Right hindlimb (tissue), 1 donor: ENCODE measurements at places on chromosomes 16 and 17.
A peak's percentile ranks its signal among the peaks of the same experiment; 100 is the strongest.

DNA sequence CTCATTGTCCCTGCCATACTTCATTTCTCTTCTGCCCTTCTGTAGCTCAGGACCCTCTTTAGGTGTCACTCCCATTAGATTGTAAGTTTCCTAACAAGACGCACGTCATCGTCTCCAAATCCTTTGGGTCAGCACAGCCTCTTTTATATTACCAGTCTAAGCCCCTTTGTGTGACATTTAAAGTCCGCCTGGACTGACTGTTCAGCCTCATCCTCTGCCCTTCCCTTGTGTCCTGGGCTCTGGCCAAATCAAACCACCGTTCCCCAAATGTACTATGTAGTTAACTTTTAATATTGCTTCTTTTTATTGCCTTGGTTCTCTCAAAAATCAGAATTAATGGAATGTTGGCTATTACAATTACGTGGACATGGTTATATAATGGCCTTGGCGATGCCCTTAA lies 38.2 kb downstream of the PITPNC1 start:
- no peak for DNase-seq

DNA sequence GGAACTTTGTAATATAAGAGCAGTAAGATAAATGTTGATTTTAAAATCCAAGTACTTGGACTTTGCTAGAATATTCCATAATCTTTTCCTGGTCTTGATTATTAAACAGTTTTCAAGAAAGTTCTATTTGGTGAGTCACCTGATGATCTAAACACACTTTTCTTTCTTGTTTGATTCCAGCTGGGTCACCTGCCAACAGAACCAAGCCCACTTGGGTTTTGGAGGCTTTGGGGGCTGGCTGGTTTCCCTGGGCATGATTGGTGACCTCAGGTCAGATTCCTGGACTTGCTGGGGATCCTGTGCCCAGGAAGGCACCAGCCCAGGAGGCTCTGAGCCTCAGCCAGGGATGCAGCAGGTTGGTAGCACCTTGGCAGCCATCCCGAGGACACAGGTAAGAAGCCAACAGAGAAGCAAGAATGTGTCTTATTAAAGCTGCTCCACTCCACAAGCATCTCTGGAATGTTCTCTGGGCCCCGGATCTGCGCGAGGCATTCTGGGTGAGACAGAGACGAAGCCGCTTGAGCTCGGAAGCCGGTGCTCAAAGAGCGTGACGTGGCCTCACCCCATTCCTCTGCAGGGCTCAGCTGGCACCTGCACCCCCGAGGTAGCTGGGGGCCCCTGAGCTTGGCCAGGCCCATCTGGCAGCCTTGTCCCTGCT lies 3.1 kb upstream of the TEX19 start:
- peak; percentile 63 for DNase-seq

- no peak for DNase-seq
Measured at GRCh38 chr17:58402679-58403078, 14.7 kb downstream of the RNF43 start.

GRCh38 chr17:60738287-60738686 lies 60.6 kb downstream of the BCAS3 start:
- no peak for DNase-seq

DNA sequence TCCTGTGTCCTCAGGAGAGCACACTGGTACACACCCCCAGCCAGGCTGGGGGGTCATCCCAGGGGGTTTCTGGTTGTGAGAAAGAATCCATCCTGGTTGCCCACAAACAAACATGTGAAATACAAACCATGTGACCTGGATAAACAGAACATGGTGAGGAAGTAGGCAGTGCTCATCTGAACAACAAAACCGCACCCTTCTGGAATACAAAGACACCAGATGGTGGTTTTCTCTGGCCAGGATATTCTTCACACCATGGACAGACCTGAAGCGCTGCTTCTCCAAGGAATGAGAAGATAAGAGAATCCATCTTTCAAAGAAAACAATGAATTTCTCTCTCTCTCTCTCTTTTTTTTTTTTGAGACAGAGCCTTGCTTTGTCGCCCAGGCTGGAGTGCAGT lies 302.3 kb downstream of the SLC39A11 start:
- no peak for DNase-seq

DNA sequence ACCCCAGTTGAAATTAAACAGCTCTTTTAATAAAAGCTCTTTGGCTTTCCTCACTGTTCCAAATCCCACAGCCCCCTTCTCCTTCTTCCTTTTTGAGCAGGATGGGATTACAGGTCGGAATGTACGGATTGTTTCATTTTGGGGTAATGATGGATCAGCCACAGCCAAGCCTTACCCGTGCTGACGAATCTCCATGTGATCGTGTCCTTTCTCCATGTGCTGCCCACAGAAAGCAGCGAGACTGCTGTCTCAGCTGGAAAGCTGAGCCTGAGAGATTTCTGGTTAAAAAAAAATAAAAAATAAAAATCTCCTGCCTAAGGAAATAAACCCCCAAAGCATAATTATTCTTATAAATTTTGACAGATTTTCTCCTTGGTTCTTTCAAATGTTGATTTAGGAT lies 276.6 kb downstream of the CPPED1 start:
- DNase-seq, result no peak

DNA sequence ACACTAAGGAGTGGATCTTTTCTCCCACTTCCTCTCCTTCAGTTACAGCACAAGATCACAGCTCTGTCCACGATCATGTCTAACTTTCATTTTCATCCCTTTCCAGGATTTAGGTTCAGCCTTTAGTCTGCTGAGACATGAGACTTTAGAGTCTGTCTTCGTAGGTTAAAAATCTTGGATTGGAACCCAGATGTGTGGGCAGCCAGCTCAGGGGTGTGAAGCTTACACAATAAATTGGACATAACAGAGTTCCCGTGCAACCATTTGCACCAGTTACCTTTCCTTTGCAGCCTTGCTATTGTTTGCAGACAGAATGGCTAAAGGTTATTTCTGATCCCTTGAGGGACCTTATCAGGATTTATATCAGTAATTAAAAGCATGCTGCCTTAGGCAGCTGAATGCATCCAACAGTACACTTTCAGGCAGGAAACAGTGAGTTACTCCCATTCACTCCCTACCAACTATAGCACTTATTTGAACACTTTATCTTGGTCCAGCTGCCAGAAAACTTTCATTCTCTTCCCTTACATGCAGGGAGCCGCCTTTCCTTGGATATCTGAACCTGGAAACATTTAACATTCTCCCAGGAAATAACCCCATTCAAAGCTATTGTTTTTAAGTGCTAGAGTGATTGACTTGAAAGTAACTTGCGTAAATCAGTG lies 87.3 kb downstream of the TMEM100 start:
- DNase-seq, result peak; percentile 37

- no peak for DNase-seq
Measured at GRCh38 chr17:27569884-27570577, 61.0 kb upstream of the LGALS9 start.

- DNase-seq, result no peak
Measured at GRCh38 chr16:11398136-11398535, 52.9 kb downstream of the RMI2 start.

GRCh38 chr17:50050431-50051032 lies 5.4 kb upstream of the ITGA3 start:
- DNase-seq, result no peak

- no peak for DNase-seq
Measured at GRCh38 chr17:44005527-44006271, 1.3 kb downstream of the NAGS start.

DNA sequence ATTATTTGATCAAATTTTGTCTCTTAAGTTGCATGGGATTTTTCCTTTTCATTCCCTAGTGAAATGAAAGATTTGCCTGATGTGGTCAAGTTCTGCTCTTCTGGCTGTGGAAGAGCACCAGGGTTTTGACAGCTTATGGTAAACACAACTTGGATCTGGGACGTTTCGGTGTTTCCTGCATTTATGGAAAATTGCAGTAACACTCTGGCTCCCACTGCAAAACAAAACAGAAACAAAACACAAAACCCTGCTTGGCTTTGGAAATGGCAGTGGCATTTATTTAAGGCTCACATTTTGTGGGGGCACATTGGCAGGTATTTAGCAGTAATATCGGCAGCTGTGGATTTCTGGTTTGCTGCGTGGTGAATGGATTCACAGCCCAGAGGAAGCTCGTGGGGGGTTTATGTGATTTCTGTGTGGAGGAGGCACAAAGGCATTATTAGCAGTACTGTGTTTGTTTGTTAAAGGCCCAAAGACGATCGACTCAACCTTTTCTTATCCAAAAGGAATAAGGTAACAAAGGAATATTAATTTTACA lies 377.8 kb downstream of the SNX29 start:
- no peak for DNase-seq

DNA sequence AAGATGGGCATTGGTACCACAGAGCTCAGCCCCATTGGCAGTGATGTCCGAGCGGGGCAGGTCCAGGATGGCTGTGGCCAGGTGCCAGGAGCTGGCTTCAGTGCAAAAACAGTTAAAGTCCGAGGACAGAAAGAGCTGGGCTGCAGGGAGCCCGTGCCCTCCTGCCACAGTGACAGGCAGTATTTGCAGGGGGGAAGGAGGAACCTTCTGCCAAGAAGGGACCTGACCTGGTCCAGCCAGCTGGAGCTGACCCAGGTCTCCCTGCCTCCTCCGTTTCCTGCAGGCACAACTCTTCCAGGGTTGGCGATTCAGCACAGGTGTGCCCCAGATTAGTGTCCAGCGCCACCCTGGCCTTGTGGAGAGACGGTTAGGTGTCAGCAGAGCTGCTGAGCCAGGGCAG lies 199.0 kb downstream of the ENGASE start:
- no peak for DNase-seq

- DNase-seq, result peak; percentile 48
Measured at GRCh38 chr16:59148056-59148768, 414.1 kb upstream of the GOT2 start.
